NCI-H446 treated with DMSO at 0.1 percent for 48 hours (cell line): ENCODE measurements at places on chromosomes 7 and 10.

GRCh38 chr10:118710487-118710886 is 44.3 kb downstream of the CACUL1 start:
- DNase-seq, result no peak

GRCh38 chr7:73718905-73719805 is at the start of gene STX1A:
TSS of gene STX1A (minus strand) at chr7:73719669. CDS start at chr7:73719631, 38 bp downstream.
- DNase-seq, result no peak

DNA sequence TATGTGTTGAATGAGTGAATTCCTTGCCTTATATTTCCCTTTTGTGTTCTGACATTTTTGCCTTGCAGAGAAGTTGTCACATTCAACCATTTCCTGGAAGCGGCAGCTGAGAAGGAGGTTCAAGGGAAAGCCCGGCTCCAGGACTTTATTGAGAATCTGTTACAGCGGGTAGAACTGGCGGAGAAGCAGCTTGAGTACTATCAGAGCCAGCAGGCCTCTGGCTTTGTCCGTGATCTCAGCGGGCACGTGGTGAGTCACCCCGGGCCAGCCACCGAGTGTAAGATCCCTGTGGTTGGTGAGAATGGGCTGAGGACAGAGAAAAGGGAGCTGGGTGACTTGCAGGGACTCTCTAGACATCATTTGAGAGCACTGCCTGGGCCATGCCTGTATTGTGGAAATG is 14.2 kb downstream of the ZNF365 start:
- DNase-seq, result no peak

- peak; percentile 52 for DNase-seq
Observed at GRCh38 chr7:133053321-133053891, 28.5 kb downstream of the CHCHD3 start.

- peak; percentile 13 for DNase-seq
Observed at GRCh38 chr10:102335184-102335583, 60.3 kb upstream of the NFKB2 start.

GRCh38 chr7:29030781-29031275 is 72.7 kb upstream of the TRIL start:
- DNase-seq, result no peak

DNA sequence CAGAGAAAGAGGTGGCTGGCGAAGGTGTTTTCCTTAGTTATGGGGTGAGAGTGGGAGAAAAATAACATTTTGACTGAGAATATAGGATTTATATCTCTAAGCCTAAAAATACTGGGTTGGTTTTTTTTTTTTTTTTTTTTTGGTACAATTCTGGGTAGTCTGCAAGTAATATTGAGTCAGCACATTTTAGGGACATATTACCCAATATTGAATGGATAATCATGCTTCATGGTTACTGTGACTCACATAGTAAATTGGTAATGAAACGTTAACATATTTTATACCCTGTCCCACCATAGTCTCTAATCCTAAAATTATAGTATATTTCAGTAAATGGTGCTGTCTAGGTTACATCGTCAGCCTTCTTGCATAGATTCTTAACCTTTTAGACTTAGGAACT is 91.4 kb downstream of the TPST1 start:
- no peak for DNase-seq

- DNase-seq, result no peak
Observed at GRCh38 chr10:31268444-31269303, 50.3 kb upstream of the ZEB1 start.

- DNase-seq, result no peak
Observed at GRCh38 chr10:33046792-33047191, 88.8 kb upstream of the ITGB1 start.

GRCh38 chr10:649798-650440 is 39.5 kb downstream of the DIP2C start:
- DNase-seq, result no peak

GRCh38 chr7:15829691-15830090 is 143.2 kb upstream of the MEOX2 start:
- no peak for DNase-seq

DNA sequence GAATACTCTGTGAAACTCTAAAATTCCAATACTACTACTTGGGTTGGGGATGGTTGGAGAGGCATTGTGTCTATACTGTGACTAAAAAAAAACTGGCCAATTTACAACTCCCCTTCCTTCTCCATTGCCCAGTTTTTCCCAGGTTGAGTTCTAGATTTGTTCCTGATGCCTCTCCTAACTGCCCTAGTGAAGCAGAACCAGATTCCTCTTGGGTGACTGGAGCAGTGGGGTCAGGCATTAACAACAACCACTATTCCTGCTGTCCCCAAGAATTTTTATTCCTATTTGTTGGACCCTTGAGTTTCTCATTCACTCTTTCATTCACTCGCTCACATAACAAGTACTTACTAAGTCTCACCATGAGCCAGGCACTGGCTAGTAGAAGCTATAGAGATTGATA is 5.8 kb downstream of the GOT1 start:
- DNase-seq, result no peak

GRCh38 chr7:2559283-2559950 is 638 bp downstream of the IQCE start:
- no peak for DNase-seq

GRCh38 chr7:34100661-34101060 is 195.3 kb downstream of the BMPER start:
- no peak for DNase-seq

DNA sequence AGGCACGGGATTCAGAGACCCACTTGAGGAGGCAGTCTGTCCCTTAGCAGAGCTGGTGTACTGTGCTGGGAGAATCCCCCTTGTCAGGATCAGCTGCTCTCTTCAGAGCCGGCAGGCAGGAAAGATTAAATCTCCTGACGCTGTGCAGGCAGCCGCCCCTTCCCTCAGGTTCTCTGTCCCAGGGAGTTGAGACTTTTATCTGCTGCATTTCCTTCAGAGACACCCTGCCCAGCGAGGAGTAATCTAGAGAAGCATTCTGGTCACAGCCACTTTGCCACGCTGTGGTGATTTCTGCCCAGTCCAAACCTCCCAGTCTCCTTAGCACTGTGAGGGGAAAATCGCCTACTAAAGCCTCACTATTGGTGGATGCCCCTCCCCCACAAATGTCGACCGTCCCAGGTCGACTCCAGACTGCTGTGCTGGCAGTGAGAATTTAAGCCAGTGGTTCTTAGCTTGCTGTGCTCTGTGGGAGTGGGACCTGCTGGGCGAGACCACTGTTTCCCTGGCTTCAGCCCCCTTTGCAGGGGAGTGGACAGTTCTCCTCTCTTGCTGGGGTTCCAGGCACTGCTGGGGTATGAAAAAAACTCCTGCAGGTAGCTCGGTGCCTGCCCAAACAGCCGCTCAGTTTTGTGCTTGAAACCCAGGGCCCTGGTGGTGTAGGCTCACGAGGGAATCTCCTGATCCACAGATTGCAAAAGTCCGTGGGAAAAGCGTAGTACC is 265.4 kb downstream of the ZWINT start:
- no peak for DNase-seq

GRCh38 chr10:77628906-77629730 is 8.5 kb downstream of the KCNMA1 start:
- no peak for DNase-seq

- DNase-seq, result no peak
Observed at GRCh38 chr10:71222601-71223346, 10.4 kb downstream of the UNC5B start.

- peak; percentile 95 for DNase-seq
Observed at GRCh38 chr7:8564281-8564680, 130.9 kb downstream of the NXPH1 start.

DNA sequence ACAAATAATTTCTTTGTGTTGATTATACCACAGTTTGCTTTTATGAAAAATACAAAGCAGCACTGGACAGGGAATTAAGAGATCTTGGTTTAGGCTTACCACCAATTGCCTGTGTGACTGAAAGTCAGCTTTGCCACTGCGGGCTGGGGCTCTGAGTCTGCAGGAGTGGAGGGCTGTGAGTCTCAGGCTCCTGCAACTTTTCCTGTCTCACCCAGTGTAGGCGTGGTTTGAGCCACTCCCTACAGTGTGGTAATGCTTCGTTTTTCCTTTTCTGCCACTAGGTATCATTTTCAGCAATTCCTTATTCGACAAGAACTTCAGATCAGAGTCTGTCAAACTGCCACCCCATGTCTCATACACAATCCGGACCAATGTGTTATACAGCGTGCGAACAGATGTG is 180.6 kb downstream of the ABCA13 start:
- DNase-seq, result no peak

- no peak for DNase-seq
Observed at GRCh38 chr7:64551375-64552142, 11.3 kb downstream of the ZNF680 start.

DNA sequence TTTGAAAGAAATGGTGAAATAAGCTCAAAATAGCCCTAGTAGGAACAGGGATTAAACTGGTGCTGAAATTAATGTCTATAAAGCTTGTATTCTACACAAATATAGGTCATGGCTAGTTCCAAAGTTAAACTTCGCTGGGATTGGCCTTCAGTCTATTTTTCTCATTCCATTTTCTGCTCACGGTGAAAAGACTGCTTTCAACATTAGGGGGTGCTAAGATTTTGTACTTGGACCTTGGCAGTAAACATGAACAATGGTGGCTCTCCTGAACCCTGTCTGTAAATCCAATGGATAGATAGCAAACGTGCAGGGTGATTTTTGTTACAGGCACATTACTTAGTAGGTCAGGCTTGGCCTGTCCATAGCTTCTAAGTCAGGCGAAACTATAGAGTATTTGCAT is 36.0 kb upstream of the RSU1 start:
- DNase-seq, result no peak

DNA sequence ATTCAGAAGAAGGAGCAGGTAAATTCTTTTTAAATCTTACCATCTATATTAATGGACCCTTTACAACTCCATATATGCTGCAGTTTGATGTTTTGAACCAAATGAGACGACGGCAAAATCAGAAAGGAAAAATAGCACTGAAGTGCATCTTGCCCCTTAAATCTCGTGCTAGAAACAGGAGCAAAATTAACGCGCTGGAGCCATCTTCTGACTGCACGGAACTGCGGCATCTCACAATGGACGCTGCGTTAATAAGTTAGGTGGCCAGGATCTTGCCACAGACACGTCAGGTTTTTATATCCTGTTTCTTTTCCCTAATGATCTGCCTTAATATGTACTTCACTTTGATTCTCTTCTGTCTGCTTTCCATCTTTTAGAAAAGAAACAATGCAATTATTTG is 354.5 kb downstream of the TFEC start:
- DNase-seq, result no peak

- DNase-seq, result no peak
Observed at GRCh38 chr7:874031-874749, 2.2 kb upstream of the GET4 start.

DNA sequence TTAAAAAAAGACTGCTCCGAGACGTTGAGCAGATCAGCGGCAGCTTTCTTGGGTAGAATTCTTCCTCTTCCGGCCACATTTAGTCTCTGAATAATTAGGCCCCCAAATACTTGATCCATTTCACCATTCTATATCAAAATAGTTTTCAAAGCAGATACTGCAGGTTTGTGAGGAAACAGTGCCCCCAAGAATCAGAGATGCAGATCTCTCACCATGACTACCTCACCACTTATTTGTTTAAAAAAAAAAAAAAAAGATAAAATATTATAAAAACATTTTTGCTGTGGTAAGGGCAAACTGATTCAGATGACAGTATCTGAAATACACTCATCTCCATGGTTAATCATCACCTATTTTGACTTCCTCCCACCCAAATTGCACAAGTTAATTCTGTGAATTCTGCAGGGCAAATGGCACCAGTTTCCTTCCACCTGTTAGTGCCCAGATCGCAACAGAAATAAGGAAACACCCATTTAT is 210.4 kb downstream of the FAM107B start:
- DNase-seq, result no peak

DNA sequence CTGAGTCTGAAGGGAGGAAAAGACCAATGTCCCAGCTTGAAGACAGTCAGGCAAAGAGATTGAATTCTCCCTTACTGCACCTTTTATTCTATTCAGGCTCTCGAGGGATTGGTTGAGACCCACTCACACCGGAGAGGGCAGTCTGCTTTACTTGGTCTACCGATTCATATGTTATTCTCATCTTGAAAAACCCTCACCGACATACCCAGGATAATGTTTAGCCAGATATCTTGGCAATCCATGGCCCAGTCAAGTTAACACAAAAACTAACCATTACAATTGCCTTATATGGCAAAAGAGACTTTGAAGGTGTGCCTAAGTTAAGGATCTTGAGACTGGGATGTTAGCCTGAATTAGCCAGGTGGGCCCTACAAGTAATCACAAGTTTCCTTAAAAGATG is 53.8 kb upstream of the BET1 start:
- DNase-seq, result no peak

DNA sequence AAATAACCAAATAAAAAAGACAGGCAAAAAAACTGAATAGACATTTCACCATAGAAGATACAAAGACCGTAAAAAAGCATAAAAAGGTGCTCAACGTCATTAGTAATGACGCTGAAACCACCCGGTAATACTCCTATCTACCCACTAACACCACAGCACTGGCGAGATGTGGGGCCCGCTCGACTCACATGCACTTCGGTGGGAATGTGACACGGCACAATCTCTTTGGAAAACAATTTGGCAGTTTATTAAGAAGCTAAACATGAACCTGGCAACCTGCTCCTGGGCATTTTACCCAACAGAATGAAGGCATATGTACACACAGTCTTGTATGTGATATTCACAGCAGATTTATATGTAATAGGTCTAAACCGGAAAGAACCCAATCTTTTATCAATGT is 42.8 kb upstream of the NCAPG2 start:
- DNase-seq, result no peak

- DNase-seq, result no peak
Observed at GRCh38 chr7:69285854-69286253, 312.4 kb upstream of the AUTS2 start.

- no peak for DNase-seq
Observed at GRCh38 chr10:118594392-118595063, 920 bp downstream of the PRLHR start.

GRCh38 chr10:88288320-88289059 is 294.6 kb downstream of the RNLS start:
- DNase-seq, result no peak

GRCh38 chr10:56551037-56551436 is 190.0 kb upstream of the ZWINT start:
- DNase-seq, result no peak

DNA sequence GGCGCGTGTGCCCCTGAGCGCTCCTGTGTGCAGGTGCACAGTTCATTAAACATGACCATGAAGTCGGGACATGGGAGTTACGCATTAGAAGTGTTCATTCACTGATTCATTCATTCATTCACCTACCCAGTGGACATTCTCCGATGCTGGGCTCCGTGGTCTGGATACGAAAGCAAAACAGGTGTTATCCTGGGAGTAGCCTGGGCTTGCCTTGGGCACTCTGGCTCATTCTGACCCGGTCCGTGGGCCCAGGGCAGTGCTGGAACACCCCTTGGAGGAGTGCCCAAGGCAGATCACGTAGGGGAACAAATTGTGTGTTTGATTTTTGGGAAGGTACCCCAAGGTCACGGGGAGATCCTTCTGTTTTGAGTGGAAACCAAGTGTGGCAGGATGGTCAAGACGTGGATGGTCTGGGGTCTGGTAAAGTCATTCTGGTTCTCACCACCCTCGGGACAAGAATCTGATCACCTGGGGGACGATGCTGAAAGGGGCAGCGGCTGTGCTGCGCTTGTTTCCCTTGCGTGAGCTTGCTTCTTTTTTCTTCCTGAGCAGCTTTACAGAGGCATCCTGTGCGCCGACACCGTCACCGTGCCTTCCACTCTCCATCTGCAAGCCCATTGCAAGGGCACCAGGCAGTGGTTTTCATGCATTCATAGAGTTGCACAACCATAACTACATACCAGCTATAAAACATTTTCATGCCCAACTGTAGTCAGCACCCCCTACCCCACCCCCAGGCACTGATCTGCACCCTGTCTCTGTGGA is 10.1 kb downstream of the ELFN1 start:
- DNase-seq, result no peak

GRCh38 chr7:979151-979550 is 3.8 kb upstream of the COX19 start:
- no peak for DNase-seq

- no peak for DNase-seq
Observed at GRCh38 chr10:88791924-88792323, 10.6 kb upstream of the LIPM start.
